NCI-H2081 (cell line): ENCODE measurements at places on chromosomes 6 and 20.

DNA sequence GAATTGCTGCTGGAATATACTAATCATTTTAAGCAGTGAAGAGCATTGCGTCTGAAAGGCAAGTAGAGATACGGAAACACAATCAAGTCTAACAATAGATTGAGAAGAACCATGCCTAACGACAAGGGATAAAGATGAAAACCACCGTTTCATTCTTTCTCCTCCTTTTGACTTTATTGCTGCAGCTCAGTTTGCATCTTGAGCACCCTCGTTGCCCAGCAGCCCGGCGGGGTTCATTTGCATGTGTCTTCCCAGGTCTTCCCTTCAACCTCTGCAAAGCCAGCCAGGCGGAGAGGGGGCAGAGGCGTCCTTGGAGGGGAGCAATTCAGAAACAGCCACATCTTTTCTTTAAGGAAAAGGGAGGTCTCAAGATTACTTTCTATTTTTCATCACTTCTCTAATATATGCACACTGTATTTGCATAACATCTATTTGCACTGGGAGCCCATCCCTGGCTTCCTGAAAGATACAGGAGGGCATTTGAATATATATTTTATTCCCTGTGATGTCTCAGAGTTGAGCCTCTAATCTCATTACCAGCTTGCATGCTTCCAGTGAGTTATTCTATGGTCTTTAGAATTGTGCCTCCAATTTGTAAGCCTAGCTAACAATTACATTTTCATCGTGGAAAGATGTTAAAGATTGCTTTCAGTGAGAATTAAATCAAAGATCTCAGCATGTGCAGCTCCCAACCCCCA lies 18.7 kb upstream of the PXDC1 start:
- no peak for DNase-seq

- no peak for DNase-seq
These were observed 124.0 kb downstream of the MMUT start for GRCh38 chr6:49339096-49339495.

DNA sequence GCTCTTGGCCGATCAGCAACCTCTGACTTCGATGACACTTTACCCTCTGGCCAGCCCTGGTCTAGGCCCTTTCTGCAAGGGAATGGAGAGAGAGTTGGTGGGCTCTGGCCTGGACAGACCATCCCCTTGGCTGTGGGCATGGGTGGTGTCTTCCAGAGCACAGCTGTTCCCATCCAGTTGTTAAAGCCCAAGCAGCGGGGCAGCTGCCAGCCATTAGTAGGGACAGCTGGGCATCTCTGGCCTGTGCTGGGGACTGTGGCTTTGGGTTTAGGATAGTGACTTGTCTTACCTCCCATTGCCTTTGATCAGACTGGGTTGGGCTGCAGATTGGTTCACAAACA lies 2.8 kb downstream of the CDC25B start:
- no peak for DNase-seq

- DNase-seq = peak; percentile 18
These were observed 4.2 kb downstream of the AKIRIN2 start for GRCh38 chr6:87697581-87698546.

DNA sequence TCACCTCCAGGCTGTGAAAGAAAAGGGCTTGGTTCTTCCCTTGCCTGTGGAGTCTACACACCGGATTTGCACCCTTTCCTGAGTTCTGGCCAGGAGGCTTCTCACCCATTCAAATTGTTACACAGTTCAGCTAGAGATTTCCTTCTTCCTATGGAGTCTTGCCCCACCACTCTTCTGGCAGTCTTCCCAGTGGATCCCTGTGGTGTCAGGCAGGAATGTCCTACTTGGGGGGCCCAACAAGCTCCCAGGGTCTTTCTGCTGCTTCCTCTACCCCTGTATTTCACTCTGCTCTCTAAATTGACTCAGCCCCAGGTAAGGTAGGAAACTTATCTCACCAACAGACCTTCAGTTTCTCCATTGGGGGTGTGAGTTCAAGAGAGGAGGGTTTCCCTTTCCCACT lies 14.0 kb upstream of the CST9L start:
- DNase-seq = no peak

DNA sequence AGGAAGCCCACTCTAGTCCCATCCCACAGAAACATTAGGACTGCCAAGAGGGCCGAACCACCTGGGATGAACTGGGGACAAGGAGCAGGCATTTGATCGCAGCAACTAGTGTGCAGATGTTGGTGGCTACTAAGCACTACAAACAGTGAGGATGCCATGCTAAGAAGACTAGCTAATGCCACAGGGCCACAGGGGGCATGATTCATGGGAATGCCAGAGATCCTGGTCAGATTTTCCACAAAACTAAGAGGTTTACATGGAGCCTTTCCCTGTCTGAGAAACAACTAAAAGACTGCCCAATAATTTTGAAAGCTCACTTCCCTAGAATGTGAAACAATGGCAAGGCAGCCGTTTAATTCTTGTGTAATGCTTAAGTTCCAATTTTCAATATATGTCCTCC lies 375.9 kb upstream of the PTCHD4 start:
- no peak for DNase-seq

DNA sequence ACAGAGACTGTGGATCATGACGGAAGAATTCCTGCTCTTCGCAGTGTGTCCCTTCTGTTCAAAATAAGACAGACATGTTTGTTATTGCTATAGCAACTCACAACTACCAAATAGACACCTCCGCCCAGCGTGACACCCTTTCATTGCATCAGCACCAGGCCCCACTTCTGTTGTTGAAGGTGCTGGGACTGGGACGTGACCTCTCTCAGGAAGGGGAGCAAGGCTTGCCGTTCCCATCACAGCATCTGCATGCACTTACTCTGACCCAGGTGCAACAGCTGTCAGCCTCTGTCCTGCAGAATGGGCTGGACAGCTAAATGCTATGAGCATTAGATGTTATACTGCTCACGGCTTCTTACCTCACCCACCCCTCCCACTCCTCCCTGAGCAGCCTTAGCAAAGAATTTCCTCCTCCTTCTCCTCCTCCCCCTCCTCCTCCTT lies 94.1 kb downstream of the DACT2 start:
- no peak for DNase-seq

DNA sequence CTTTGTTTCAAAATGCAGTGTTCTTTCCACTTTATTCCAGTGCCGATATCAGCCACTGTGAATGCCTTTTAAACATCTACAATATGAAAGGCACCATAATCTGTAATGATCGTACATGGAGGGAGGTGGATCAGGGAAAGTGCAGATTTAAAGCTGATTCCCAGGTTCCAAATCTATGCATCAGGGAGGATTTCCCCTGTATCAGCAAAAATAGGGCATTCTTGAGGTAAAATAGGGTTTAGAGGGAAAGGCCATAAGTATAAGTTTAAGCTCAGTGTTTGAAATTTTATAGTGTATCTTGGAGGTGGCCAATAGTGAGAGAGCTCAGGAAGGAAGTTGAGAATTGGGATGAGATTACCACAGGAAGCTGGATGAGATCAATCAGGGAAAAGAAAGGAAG lies 289.7 kb upstream of the ID4 start:
- DNase-seq = no peak

GRCh38 chr6:167093406-167093921 lies 29.4 kb upstream of the CCR6 start:
- DNase-seq = no peak

DNA sequence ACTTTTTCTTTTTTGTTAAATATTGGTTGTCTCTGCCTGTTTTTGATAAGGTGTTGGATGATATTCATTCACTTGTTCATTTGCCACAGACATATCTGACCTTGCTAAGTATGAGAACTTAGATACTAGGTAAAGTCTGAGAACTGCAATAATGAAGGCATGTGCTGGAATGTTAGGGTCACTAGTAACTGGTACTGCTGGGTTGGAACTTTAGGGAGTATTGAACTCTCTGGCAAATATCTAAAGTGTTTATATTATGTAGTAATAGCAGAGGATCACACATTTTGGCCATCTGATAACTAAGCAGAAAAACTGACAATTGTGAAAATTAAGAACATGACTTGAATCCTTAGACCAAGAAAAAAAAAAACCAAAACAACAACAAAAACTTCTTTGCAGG lies 162.7 kb downstream of the MEI4 start:
- DNase-seq = no peak

GRCh38 chr6:169184419-169184818 lies 69.2 kb downstream of the THBS2 start:
- no peak for DNase-seq

GRCh38 chr6:168155193-168155592 lies 76.2 kb upstream of the FRMD1 start:
- no peak for DNase-seq

GRCh38 chr6:151876122-151876521 lies 68.6 kb downstream of the ESR1 start:
- no peak for DNase-seq

DNA sequence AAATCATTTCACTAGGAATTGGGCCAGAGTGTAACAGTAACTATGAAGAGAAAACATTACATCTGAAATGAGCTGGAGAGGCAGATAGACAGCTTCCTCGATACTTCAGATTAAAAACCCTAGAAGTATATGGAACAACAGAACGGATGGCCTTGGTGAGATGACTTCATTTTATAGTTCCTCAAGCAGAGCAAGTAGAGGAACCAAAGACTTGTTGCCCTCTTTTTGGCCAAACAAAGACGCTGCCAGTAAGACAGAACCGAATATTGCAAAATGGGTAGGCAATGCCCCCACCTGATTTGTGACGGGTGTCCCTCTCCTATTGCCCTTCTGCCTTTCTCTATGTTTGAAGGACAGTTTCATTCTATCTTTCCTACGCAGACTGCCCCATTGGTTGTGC lies 53.5 kb downstream of the AGPAT4 start:
- DNase-seq = no peak

- no peak for DNase-seq
These were observed 45.1 kb upstream of the RPS6KA2 start for GRCh38 chr6:166672146-166672545.

GRCh38 chr6:63543001-63543400 lies 29.3 kb upstream of the LOC128125822 start:
- DNase-seq = no peak

DNA sequence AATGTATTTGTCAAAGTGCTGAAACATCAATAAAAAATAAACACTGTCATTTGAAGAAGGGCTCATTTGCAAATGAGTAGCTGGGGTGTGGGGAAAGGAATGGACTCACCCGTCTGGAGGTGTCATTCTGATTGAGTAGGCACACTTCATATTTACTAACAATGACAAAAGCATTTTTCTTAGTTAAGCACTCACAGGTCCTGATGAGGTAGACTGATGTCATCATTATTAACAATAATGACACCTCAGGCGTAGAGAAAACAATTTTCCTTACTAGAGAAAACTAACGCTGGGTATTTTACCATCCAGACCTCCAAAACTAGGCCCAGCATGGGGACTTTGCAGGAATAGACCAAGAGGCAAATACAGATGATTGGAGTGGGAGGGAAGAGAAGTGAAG lies 76.0 kb downstream of the UNC5CL start:
- DNase-seq = no peak

GRCh38 chr6:34929241-34929978 lies 40.4 kb downstream of the ANKS1A start:
- no peak for DNase-seq

- DNase-seq = no peak
These were observed 48.0 kb upstream of the STXBP5 start for GRCh38 chr6:147156218-147156617.

DNA sequence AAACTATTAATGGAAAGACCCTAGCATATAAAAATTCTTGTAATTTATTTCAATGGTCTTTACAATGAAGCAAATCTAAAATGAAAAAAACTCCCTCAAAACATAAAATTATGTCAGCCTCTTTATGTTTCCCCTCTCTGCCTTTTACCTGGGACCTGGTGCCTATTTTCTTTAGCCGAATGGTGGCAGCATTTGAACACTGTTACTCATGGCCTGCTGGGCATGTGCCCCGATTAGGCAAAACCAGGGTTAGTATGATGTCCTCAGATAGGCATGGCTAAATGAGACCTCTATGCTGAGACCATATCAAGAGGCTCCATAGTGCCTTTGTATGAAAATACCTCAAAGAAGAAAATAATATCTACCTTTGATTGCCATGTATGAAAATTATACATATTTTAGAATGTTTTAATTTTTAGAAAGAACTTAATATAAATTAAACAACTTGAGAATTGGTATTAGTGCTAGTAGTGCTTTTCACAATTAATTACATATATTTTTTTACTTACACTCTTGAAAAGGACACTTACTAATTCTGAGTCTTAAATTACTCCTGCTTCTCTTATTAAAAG lies 22.5 kb upstream of the C6orf58 start:
- DNase-seq = peak; percentile 12

DNA sequence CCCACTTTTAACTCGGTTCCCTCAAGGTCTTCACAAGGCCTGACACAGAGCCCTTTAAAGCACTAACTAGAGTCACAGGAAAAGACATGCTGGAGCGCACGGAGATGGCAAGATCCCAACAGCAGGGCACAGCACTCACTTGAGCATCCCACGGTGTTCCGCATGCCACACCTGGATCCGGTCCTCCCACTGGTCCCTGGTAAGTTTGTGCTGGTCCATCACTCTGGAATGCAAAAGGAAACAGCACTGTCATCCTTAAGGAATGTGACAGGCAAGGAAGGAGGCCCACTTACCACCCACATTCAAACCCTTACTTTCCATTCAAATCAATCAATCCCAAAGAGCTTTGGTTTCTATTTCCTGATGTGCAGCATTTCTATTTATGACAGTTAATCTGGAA lies 34.7 kb downstream of the EZR start:
- no peak for DNase-seq

GRCh38 chr6:157366648-157367047 lies 14.3 kb upstream of the ZDHHC14 start:
- DNase-seq = no peak

DNA sequence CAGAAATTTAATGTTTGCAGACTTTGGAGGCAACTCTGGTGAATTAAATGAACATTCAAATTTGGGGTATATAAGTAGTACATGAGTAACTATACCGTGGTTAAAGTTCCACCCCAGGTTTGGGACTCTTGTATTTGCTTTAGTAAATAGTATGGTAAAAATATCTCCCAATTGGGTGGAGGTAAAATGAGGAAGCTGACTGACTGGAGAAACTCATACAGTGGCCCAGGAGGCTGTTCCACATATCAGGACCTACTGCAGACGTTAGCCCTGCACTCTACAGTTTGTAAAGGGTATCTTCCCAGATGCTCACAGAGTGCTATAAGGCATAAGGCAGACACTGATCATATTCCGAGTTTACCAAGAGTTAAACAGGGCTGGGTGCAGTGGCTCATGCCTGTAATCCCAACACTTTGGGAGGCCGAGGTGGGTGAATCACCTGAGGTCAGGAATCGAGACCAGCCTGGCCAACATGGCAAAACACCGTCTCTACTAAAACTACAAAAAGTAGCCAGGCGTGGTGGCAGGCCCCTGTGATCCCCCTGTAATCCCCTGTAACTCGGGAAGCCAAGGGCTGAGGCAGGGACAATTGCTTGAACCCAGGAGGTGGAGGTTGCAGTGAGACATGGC lies 53.7 kb downstream of the CPXM1 start:
- DNase-seq = no peak

DNA sequence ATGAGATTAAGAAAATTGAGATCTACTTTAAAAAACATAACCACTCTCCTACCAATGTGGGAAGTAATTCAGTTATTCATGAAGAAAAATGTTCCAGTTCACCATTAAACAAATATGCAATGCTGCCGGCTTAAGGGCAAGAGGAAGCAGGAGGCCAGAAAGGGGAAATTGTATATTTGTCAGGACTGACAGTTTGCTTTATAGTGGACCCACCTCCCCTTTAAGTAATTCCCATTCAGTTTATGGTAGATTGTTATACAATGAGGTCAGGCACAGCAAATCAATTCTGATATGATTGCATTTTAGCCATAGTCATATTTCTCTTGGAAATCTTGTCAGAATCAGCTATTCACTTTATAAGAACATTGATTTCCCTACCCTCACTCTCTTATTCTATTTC lies 547.8 kb downstream of the FRK start:
- DNase-seq = no peak
